NCI-H524 treated with DMSO at 0.1 percent for 48 hours (cell line): ENCODE measurements at places on chromosomes 13 and 19.

DNA sequence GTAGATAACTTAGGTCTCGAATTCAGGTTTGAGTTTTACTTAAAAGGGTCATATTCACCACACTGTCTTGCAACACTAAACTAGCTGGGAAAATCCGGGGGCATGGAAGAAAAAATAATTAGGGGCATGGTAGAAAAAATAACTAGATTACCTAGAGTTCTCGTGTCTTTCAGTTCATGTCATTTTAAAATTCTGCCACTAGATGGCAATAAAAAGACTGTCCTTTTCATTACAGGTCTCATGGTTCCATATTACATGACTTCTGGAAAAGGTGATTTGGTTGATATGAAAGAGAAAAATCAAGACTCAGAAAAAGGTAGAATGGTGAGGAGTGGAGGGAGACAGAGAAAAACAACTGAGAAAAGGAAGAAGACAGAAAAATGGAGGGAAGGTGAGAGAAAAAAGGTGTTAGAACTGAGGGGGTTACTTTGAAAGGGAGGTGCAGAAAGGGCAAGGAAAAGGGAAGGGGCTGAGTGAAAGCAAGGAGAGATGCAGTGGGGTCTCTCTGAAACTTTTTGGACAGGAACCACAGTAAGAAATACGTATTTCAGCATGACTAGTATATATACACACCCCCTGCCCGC, 299.0 kb downstream of the KLF12 start:
- DNase-seq, result peak; percentile 13

GRCh38 chr19:46373491-46374359, 26.8 kb downstream of the PPP5C start:
- no peak for DNase-seq

- no peak for DNase-seq
Observed at GRCh38 chr13:67137044-67137735, 92.9 kb downstream of the PCDH9 start.

DNA sequence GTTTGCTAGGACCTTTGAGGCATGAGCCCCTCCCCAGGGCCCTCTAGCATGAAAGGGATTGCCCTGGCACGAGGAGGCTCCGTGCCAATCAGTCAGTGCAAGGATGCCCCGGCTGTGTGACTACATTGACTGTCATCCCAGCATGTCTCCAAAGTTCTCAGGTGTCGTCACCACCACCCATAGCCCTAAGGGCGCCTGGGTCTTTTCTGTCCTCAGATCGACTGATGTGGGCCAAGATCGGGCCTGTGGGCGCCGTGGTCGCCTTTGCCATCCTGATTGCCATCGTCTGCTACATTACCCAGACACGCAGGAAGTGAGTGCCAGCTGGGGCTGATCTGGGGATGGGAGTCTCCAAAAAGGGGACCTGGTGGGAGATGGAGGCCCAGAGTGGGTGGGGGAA, 18.4 kb downstream of the MAG start:
- no peak for DNase-seq

GRCh38 chr19:2176337-2176994, 12.7 kb downstream of the DOT1L start:
- no peak for DNase-seq
